ENCODE measurements at places on chromosomes 5 and 9.

GRCh38 chr5:136020383-136021015 lies 8.3 kb upstream of the TGFBI start:
- no peak overlapping the region for H3K27ac ChIP-seq
- H3K4me3 ChIP-seq = no peak overlapping the region
- DNase-seq = no peak
- H3K4me1 ChIP-seq = peaks cover 30% of the 10 kb centered on the region

- no peaks in the 10 kb centered on the region for H3K36me3 ChIP-seq
- no peak for DNase-seq
- no peaks in the 10 kb centered on the region for H3K27me3 ChIP-seq
- no peaks in the 10 kb centered on the region for H3K4me1 ChIP-seq
- H3K4me3 ChIP-seq = no peak overlapping the region
These were observed 130.2 kb downstream of the DCP2 start for GRCh38 chr5:113106821-113107220.

- H3K4me3 ChIP-seq = no peak overlapping the region
- H3K27me3 ChIP-seq = no peaks in the 10 kb centered on the region
- DNase-seq = no peak
- no peak overlapping the region for H3K27ac ChIP-seq
- no peaks in the 10 kb centered on the region for H3K36me3 ChIP-seq
- H3K4me1 ChIP-seq = no peaks in the 10 kb centered on the region
These were observed 353.5 kb downstream of the ADAMTS6 start for GRCh38 chr5:65128226-65128625.

- no peak overlapping the region for H3K4me3 ChIP-seq
- no peaks in the 10 kb centered on the region for H3K4me1 ChIP-seq
- no peak overlapping the region for H3K27ac ChIP-seq
These were observed 81.0 kb downstream of the ESM1 start for GRCh38 chr5:54904425-54904824.

DNA sequence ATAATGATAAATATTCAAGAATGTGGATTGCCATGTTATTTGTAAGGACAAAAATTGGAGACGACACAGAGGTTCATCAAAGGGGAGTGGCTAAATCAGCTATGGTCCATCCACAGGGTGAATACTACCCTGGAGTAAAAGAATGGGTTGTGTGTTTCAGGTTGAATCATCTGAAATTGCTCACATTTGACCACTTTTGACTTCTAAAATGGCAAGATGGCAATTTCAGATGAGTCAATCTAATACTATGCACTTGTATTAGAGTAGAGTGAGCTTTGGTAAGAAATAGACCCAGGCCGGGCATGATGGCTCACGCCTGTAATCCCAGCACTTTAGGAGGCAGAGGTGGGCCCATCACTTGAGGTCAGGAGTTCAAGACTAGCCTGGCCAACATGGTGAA lies 131.8 kb downstream of the GAPVD1 start:
- H3K27ac ChIP-seq = no peak overlapping the region
- no peaks in the 10 kb centered on the region for H3K27me3 ChIP-seq
- H3K4me1 ChIP-seq = no peaks in the 10 kb centered on the region
- H3K36me3 ChIP-seq = no peaks in the 10 kb centered on the region
- H3K4me3 ChIP-seq = no peak overlapping the region

DNA sequence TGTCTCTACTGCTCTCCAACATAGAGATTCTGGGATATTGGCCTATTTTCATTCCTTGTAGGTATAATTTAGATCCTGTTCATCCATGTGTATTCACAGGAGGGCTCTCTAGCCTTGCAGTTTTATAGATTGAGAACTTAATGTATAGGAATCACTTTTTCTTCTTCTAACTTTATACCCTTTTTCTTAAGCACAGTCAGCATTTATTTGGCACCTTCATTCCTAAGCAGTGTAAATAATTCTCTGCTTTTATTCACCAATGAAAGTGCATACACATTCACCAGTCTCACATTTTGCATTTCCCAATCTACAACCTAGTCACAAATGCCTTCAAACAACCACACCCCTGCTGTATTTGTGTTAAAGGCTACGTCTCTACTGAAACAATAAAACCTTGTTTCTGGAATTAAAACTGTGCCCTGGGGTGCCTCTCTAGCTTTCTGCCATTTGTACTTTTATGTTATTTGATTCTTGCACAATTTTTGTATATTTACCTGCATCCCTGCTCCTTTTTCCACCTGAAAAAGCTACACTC lies 49.3 kb downstream of the NREP start:
- no peak overlapping the region for H3K4me3 ChIP-seq
- DNase-seq = no peak
- no peak overlapping the region for H3K27ac ChIP-seq

DNA sequence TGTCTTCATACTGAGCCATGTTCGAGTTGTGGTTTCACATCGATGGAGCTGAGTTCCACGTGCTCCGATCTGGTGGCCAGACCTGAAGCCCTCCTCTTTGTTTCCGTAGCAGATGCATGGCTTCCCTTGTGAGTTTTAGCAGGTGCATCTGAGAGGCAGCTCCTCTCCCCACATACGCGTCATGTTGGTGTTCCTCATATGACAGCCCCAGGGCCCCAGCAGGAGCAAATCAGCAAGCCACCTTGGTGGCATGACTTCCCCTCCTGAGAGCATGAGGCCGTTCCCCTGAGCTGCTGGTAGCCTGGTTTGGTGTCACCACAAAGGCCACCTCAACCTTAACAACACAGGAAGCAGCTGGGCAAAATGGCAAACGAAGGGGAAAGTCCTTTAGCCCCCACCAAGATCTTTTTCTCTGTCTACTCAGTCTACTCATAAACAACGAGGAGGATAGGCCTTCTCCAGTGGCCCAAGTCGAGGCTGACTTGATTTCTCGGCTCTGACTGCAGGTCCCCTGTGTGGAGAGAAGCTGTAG lies 5.9 kb downstream of the CYFIP2 start:
- no peak overlapping the region for H3K4me3 ChIP-seq
- no peaks in the 10 kb centered on the region for H3K27me3 ChIP-seq
- peak overlapping the region; percentile 52 for H3K27ac ChIP-seq
- no peaks in the 10 kb centered on the region for H3K36me3 ChIP-seq
- no peak for DNase-seq

DNA sequence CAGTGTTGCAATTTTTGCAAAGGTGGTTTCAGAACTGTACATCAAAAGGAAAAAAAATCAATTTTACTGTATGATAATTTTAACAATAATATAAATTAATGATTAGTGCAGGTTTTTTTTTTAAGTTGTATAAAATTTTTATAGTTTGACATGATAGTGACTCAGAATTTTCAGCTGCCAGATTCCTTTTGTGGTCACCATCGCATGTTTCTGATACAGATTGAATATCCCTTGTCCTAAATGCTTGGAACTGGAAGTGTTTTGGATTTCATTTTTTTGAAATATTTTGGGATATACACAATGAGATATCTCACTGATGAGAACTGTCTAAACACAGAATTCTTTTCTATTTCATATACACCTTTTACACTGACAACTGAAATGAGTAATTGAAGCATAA lies 361.3 kb downstream of the RAB3C start:
- no peak overlapping the region for H3K27ac ChIP-seq
- no peak overlapping the region for H3K4me3 ChIP-seq

- H3K36me3 ChIP-seq = no peaks in the 10 kb centered on the region
- H3K27me3 ChIP-seq = no peaks in the 10 kb centered on the region
- no peak overlapping the region for H3K4me3 ChIP-seq
- H3K4me1 ChIP-seq = no peaks in the 10 kb centered on the region
- DNase-seq = no peak
- H3K27ac ChIP-seq = peak overlapping the region; percentile 24
These were observed 86.0 kb downstream of the ANGPTL2 start for GRCh38 chr9:127036437-127036836.

DNA sequence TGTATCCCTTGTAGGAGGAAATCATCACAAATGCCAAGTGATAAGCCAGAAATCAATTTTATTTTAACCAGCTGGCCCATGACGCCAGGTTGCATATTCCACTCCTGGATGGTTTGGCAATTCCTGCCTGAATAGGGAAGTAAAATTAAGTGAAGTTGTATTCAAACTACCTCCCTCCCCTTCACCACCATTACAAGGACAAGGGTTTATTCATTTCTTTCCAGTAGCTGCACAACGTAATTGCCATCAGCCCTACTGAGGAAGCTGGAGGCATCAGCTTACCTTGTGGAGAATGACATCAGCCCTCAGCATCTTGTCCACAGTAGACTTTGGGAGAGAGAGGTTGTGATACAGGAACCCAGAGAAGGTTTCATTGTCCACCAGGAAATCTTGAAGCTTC lies 66.6 kb downstream of the ABCA1 start:
- no peak for DNase-seq
- peaks cover 56% of the 10 kb centered on the region for H3K4me1 ChIP-seq
- H3K27me3 ChIP-seq = no peaks in the 10 kb centered on the region

DNA sequence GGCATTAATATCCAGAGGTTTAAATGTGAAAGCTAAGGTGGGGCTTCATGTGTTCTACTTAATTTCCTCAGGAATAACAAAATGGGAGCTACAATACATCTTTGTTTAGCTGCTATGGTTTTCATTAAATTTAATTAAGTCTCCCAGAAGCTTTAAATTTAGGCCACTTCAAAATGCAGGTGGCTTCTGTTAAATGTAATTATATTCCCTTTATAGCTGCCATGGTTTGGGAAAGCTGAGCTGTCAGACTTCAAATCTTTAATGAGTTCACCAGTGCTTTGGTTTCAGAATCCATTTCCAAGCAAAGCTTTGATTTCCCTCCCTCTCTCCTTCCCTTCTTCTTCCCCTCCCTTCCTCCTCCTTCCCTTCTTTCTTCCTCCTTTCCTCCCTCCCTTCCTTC lies 58.4 kb upstream of the FAM170A start:
- no peaks in the 10 kb centered on the region for H3K4me1 ChIP-seq
- no peak overlapping the region for H3K4me3 ChIP-seq
- H3K36me3 ChIP-seq = no peaks in the 10 kb centered on the region
- no peak overlapping the region for H3K27ac ChIP-seq
- DNase-seq = no peak

DNA sequence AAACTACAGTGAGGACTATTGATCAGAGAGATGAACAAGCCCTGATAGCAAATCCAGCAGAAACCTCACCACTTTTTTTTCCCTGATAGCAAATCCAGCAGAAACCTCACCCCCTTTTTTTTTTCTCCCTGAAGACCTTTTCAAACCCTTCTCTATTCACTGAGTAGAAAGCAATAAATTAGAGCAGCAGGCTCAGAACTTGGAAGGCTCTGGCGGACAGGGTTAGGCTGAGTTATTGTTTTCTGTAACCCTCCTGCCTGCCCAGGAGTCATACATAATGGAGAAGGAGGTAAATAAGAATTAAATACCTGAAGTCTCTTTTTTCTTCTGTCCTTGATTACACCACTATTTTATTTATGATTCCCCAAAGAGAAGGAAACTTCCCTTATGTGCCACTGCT lies 136.3 kb upstream of the SNX2 start:
- DNase-seq = no peak
- H3K27ac ChIP-seq = no peak overlapping the region
- H3K4me1 ChIP-seq = no peaks in the 10 kb centered on the region
- no peaks in the 10 kb centered on the region for H3K27me3 ChIP-seq

DNA sequence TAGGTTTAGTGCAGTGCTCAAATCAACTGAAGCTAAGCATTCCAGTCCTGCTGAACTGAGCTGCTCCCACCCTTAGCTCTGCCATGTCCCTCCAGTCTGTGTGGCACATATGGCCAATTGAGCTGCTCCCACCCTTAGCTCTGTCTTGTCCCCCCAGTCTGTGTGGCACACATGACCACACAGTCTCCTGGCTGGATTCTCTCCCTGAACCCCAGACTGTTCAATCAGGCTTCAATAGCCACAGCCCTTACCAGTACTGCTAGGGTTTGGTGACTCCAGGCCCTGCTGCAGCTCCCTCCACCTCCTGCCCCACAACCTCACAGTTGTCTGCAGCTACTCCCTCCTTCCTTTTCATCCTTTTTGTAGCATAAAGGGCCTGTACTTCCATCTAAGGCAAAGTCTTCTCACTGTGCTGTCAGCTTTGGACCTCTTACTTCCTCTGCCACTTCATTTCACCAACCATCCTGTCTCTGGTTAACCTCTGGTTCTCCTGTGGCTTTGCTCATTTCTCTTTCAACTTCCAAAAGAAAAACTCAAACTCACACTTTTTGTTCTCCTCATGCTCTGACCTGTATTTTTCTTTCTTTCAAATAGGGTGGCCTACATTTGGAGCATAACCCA lies 50.8 kb downstream of the ADAMTS12 start:
- no peak overlapping the region for H3K27ac ChIP-seq
- DNase-seq = no peak
- peaks cover 8% of the 10 kb centered on the region for H3K4me1 ChIP-seq
- H3K4me3 ChIP-seq = no peak overlapping the region
- H3K27me3 ChIP-seq = no peaks in the 10 kb centered on the region

DNA sequence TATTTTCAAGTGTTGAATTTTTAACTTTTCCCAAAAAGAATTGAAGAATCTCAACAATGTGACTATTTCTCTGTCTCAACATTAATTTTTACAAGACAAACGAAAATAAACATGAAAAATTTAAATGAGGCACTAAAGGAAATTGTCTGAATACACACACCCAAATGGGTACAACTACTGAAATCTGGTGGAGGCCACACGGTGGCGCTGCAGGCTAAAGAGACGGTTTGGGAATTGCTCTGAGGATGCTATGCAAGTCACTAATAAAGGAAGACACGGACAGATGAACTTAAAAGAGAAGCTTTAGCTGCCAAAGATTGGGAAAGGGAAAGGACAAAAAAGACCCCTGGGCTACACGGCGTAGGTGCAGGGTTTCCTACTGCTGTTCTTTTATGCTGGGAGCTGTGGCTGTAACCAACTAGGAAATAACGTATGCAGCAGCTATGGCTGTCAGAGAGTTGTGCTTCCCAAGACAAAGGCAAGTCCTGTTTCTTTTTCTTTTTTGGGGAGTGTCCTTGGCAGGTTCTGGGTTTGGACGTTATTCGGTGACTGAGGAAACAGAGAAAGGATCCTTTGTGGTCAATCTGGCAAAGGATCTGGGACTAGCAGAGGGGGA lies at the start of gene PCDHB10:
Gene PCDHB10, plus strand, starts transcription at position 244 of the 616 bp plus-strand sequence. Its CDS starts 200 bp downstream, at position 444.
- H3K4me3 ChIP-seq = no peak within 1 kb of the TSS
- no peak within 1 kb of the TSS for H3K27ac ChIP-seq

GRCh38 chr9:71620746-71621145 lies 147.6 kb downstream of the CEMIP2 start:
- no peak overlapping the region for H3K27ac ChIP-seq
- H3K4me3 ChIP-seq = no peak overlapping the region
- H3K27me3 ChIP-seq = no peaks in the 10 kb centered on the region
- H3K4me1 ChIP-seq = no peaks in the 10 kb centered on the region

- no peaks in the 10 kb centered on the region for H3K4me1 ChIP-seq
- no peaks in the 10 kb centered on the region for H3K36me3 ChIP-seq
- H3K4me3 ChIP-seq = no peak overlapping the region
- H3K27ac ChIP-seq = no peak overlapping the region
These were observed 304.3 kb upstream of the MEF2C start for GRCh38 chr5:89187268-89187667.

DNA sequence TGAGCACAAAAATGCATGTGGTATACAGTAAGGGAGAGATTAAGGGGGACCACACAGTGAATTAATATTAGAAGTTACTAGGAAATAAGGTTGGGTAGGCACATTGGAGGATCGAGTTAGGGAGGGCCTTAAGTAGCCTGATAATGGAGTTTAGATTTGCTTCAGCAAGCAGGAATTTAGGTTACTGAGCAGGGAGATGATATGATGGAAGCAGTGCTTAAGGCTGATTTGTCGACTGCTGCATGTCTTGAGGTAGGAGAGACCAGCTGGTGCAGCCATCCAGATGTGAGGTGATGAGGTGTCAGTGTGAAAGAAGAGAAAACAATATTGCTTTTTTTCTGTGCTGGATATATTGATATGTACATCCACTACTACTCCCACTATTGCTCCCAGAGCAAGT lies 55.2 kb upstream of the ACTBL2 start:
- H3K4me3 ChIP-seq = no peak overlapping the region
- no peak for DNase-seq
- H3K27me3 ChIP-seq = no peaks in the 10 kb centered on the region
- no peaks in the 10 kb centered on the region for H3K4me1 ChIP-seq
- no peaks in the 10 kb centered on the region for H3K36me3 ChIP-seq
- no peak overlapping the region for H3K27ac ChIP-seq

All from upper lobe of right lung (tissue), 1 donor.